ENCODE measurements at places on chromosomes 16 and 17. TPM values are rescaled to one million over a fixed set of nuclear protein-coding genes. Genes with fewer than 3 reads are reported as not detected.

Gene SULT1A1
- polyA plus RNA-seq = 30.3 TPM

Gene CLDN7
- polyA plus RNA-seq = 67.5 TPM

Gene HSPB9
- 0.49 TPM for polyA plus RNA-seq

Gene KRTAP2-3
- polyA plus RNA-seq = not detected

- no peak for DNase-seq
Observed at GRCh38 chr17:82752371-82753200, 721 bp downstream of the TBCD start.

GRCh38 chr16:87125206-87126155, 191.7 kb downstream of the C16orf95 start:
- no peak for DNase-seq

DNA sequence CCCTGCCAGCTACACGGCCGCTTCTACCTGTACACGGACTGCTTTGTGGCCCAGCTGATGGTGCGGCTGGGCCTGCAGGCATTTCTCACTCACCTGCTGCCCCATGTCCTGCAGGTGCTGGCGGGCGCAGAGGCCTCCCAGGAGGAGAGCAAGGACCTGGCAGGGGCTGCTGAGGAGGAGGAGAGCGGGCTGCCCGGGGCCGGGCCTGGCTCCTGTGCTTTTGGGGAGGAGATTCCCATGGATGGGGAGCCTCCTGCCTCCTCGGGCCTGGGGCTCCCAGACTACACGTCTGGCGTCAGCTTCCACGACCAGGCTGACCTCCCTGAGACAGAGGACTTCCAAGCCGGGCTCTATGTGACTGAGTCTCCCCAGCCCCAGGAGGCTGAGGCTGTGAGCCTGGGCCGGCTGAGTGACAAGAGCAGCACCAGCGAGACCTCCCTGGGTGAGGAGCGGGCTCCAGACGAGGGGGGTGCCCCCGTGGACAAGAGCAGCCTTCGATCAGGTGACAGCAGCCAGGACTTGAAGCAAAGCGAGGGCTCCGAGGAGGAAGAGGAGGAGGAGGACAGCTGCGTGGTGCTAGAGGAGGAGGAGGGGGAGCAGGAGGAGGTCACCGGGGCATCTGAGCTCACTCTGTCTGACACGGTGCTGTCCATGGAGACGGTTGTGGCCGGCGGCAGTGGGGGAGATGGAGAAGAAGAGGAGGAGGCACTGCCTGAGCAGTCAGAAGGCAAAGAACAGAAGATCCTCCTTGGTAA, 3.5 kb downstream of the WDR81 start:
- DNase-seq = no peak

Data from renal pelvis (tissue), 12 donors.